Colonic mucosa (tissue), 4 donors: ENCODE measurements at places on chromosomes 11 and 22. TPM values are rescaled to one million over a fixed set of nuclear protein-coding genes. Genes with fewer than 3 reads are reported as not detected.

DNA sequence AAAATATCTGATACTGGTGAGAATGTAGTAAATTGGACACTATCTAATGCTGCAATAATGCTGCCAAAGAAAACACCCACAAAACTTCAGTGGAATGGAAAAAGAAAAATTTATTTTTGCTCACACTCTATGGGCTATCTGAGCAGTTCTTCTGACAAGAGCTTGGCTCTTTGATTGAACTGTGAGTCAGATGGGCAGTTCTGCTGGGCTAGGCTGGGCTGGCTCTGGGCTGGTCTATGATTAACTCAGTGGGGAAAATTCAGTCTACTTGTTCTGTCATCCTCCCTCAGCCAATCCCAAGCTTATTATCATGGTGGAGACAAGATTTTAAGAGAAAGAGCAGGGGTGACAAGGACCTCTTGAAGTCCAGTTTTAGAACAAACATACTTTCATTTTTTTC lies 1404.8 kb downstream of the LRRC4C start:
- H3K4me1 ChIP-seq = no peaks in the 10 kb centered on the region
- H3K36me3 ChIP-seq = no peaks in the 10 kb centered on the region
- no peak overlapping the region for H3K4me3 ChIP-seq

- H3K36me3 ChIP-seq = no peaks in the 10 kb centered on the region
- DNase-seq = no peak
- no peaks in the 10 kb centered on the region for H3K4me1 ChIP-seq
- H3K4me3 ChIP-seq = no peak overlapping the region
- H3K27ac ChIP-seq = no peak overlapping the region
Measured at GRCh38 chr11:76480241-76480640, 35.4 kb downstream of the EMSY start.

DNA sequence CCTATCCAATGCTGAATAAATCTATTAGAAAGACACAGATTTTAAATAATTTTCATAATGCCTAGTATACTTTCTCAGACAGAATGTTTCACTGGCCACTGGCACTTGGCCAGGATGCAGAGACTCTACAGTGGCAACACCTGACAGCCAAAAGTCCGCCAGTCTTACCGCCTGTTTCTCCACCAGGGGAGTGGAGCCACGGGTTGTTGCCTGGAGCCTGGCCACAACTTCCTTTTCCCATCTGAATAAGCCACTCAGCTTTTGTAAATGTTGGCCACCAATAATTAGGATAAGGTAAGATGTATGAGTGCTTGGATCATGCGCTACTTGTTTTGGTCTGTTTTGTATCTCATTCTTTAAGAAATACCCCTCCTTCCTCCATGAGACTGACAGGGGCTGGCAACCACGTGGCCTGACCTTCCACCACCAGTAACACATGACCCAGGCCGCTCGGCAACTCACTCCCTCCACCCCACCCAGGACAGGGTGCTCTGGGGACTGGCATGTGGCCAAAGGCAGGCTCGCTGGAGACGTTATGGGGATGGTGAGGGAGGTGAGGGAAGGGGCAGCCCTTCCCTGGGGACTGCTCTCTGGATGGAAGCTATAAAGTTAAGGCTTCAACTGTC lies 93.0 kb upstream of the BID start:
- peak overlapping the region; percentile 42 for H3K27ac ChIP-seq
- H3K4me1 ChIP-seq = peaks cover 26% of the 10 kb centered on the region

The KCTD14 gene
- 19.5 TPM for total RNA-seq

DNA sequence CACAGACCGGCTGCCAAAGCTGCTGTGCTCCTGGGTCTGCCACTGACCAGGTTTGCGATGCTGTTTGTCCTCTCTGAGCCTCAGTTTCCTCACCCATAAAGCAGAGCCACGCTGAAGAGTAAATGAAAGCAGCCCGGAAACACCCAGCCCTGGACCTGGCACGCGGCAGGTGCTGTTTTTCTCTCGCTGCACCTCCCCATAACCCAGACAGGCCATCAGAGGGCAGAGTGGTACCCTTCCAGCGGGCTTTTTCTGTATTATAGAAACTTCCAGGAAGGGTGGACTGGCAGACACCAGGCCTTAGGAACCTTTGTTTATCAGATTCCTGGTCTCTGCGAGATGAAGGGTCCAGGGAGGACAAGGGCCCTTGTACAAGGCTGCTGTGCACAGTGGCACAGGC lies 17.9 kb upstream of the FGF19 start:
- H3K4me3 ChIP-seq = no peak overlapping the region
- no peaks in the 10 kb centered on the region for H3K4me1 ChIP-seq
- peaks cover 3% of the 10 kb centered on the region for H3K27me3 ChIP-seq
- no peak overlapping the region for H3K27ac ChIP-seq

The PHLDA2 gene
- 41.6 TPM for total RNA-seq

GRCh38 chr22:32043391-32043790 lies 330 bp downstream of the SLC5A1 start:
- H3K36me3 ChIP-seq = no peaks in the 10 kb centered on the region
- H3K4me1 ChIP-seq = no peaks in the 10 kb centered on the region
- H3K27ac ChIP-seq = peak overlapping the region; percentile 73
- H3K4me3 ChIP-seq = peak overlapping the region; percentile 43

The MUC2 gene
- 1,438 TPM for total RNA-seq

- H3K36me3 ChIP-seq = no peaks in the 10 kb centered on the region
- no peak for DNase-seq
- no peak overlapping the region for H3K27ac ChIP-seq
- H3K4me1 ChIP-seq = peaks cover 8% of the 10 kb centered on the region
Measured at GRCh38 chr11:35614939-35615569, 3.2 kb upstream of the FJX1 start.

DNA sequence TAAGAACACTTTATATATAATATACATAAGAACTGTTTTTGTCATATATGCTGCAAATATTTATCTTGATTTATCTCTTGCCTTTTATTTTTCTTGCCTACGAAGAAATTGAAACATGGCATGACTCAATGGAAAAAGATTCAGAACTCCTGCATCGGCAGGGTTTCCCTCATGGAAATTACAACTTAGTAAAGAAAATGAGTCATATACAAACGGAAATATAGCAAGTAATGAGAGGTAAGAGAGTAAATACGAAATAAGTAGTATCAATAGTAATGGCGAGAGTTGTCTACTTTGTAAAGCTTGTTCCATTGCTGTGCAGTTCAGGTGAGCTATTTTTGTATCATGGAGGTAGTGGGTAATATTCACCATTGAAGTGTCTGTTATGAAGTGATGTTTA lies 350.4 kb downstream of the DDX10 start:
- H3K4me3 ChIP-seq = no peak overlapping the region
- H3K27me3 ChIP-seq = no peaks in the 10 kb centered on the region
- H3K36me3 ChIP-seq = no peaks in the 10 kb centered on the region
- no peak overlapping the region for H3K27ac ChIP-seq
- no peaks in the 10 kb centered on the region for H3K4me1 ChIP-seq

DNA sequence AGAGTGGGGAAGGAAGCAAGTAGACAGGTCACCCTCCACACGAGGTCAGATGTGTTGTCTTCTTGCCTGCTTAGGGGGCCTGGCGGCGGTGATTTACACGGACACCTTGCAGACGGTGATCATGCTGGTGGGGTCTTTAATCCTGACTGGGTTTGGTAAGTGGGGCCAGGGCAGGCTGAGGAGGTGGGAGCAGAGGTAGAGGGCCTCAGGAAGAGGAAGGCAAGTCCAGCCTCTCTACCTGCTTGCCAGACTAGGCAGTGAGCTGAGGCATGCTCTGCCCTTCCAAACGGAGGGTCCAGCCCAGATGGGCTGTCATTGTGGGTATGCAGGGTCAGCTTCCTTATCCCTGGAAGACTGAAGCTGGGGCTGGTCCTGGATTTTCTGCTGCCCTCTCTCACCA lies 39.9 kb downstream of the SLC5A1 start:
- no peaks in the 10 kb centered on the region for H3K27me3 ChIP-seq
- H3K4me3 ChIP-seq = no peak overlapping the region
- H3K4me1 ChIP-seq = no peaks in the 10 kb centered on the region
- H3K36me3 ChIP-seq = no peaks in the 10 kb centered on the region
- no peak for DNase-seq
- H3K27ac ChIP-seq = no peak overlapping the region

The SEC14L6 gene
- total RNA-seq = not detected

GRCh38 chr11:66985508-66986177 lies 10.5 kb downstream of the C11orf86 start:
- no peak overlapping the region for H3K27ac ChIP-seq

GRCh38 chr11:10414659-10415058 lies 40.4 kb upstream of the AMPD3 start:
- H3K27me3 ChIP-seq = no peaks in the 10 kb centered on the region
- H3K36me3 ChIP-seq = no peaks in the 10 kb centered on the region
- no peaks in the 10 kb centered on the region for H3K4me1 ChIP-seq
- no peak for DNase-seq

The ACR gene
- 0.77 TPM for total RNA-seq

GRCh38 chr11:30565027-30565426 lies 21.1 kb downstream of the MPPED2 start:
- no peaks in the 10 kb centered on the region for H3K27me3 ChIP-seq
- DNase-seq = no peak
- H3K36me3 ChIP-seq = no peaks in the 10 kb centered on the region
- H3K27ac ChIP-seq = no peak overlapping the region
- H3K4me3 ChIP-seq = no peak overlapping the region

GRCh38 chr11:128196235-128196634 lies 391.1 kb downstream of the ETS1 start:
- no peak overlapping the region for H3K27ac ChIP-seq
- no peak for DNase-seq
- H3K36me3 ChIP-seq = no peaks in the 10 kb centered on the region
- no peaks in the 10 kb centered on the region for H3K4me1 ChIP-seq

The OR51I1 gene
- not detected for total RNA-seq

The FAM180B gene
- not detected for total RNA-seq

DNA sequence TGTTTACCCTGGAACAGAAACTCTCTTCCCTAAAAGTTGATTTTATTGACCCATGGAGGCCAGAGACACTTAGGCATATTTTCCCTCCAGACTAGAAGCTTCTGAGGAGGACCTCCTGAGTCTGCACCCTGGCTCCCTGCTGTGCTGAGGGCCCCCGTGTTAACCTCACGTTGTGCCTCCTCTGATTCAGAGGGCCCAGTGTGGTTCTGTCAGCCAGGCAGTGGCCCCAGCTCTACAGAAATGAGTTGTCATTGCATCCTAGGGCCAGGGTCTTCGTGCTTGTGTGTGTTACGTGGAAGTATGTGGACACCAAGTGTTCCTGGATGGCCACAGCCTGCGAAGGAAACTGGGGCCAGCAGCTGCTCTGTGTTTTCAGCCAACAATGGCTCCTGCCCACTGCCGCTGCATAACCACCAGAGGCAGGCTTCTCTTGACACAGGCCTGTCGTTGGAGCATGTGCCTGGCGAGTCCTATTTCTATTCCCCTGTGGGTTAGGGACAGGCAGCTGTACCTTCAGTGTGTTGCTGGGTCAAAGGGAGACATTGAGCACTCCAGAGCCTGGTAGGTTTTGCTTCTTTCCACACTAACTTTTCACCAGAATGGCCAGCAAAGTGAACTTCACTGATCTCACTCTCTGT lies 44.5 kb downstream of the MED15 start:
- peaks cover 7% of the 10 kb centered on the region for H3K36me3 ChIP-seq
- no peak overlapping the region for H3K4me3 ChIP-seq
- no peak for DNase-seq
- no peaks in the 10 kb centered on the region for H3K27me3 ChIP-seq
- peak overlapping the region; percentile 78 for H3K27ac ChIP-seq

DNA sequence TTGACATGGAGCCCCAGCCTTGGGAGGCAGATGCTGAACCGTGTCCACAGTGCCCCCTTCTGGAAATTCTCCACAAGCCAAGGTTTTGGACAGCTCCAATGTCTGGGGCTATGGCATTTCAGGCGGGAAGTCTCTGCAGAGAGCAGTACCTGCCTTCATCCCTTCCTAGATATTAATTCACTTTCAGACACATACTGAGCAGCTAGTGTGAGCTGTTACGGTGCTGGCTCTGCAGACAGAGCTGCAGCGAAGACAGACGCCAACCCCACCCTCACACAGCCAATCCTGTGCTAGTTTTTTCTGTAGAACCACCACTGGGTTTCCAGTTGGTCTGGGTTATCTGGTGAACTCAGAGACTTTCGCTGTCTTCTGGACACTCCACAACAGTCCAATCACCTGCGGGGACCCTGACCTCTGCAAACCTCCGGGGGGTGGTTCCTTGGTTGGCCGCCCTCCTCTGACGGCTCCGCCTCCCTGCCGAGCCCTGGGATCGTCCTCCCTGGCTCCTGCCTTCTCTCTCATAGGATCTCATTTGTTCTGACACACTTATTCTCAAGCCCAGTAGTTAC lies 9.1 kb downstream of the LMF2 start:
- peak; percentile 88 for DNase-seq
- H3K36me3 ChIP-seq = no peaks in the 10 kb centered on the region
- H3K27me3 ChIP-seq = no peaks in the 10 kb centered on the region
- H3K4me1 ChIP-seq = no peaks in the 10 kb centered on the region
- no peak overlapping the region for H3K27ac ChIP-seq

The ZNF280A gene
- not detected for total RNA-seq

DNA sequence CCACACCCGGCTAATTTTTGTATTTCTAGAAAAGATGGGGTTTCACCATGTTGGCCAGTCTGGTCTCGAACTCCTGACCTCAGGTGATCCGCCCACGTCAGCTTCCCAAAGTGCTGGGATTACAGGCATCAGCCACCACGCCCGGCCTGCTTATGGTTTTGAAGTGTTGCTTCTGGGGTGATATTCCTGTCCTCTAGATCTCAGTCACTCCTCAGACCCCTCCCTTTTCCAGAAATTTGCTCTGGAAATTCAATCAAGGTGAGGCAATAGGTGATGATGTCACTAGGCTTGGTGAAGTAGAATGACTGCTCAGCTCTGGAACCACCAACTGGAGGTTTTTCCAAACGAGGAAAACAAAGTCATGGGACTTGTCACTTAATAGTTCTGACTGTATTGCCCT lies 36.6 kb upstream of the CREB3L1 start:
- H3K27ac ChIP-seq = no peak overlapping the region
- H3K36me3 ChIP-seq = no peaks in the 10 kb centered on the region
- H3K4me1 ChIP-seq = peaks cover 16% of the 10 kb centered on the region
- H3K27me3 ChIP-seq = peaks cover 11% of the 10 kb centered on the region
- DNase-seq = no peak
- no peak overlapping the region for H3K4me3 ChIP-seq

GRCh38 chr11:28679795-28680468 lies 571.7 kb downstream of the METTL15 start:
- H3K27ac ChIP-seq = no peak overlapping the region
- no peak for DNase-seq
- no peak overlapping the region for H3K4me3 ChIP-seq

DNA sequence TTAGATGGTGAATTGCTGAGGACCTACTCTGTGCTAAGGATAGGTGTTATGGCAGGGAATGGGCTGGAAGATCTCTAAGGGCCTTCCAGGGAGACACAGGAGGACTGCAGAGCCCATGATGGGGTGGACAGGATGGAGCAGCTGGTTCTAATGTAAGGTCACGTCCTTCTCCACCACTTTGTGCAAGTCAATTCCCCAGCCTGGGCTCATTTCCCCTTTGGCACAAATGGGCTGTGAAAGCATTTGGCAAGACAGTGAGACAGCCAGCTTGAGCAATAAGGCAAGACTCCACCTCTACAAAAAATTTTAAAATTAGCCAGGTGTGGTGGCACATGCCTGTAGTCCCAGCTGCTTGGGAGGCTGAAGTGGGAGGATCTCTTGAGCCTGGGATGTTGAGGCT lies 81.4 kb upstream of the THY1 start:
- no peak for DNase-seq
- no peaks in the 10 kb centered on the region for H3K27me3 ChIP-seq
- no peak overlapping the region for H3K27ac ChIP-seq
- no peak overlapping the region for H3K4me3 ChIP-seq
- no peaks in the 10 kb centered on the region for H3K36me3 ChIP-seq

GRCh38 chr11:112050721-112051120 lies 23.1 kb downstream of the PIH1D2 start:
- H3K36me3 ChIP-seq = peaks cover 6% of the 10 kb centered on the region
- H3K27me3 ChIP-seq = no peaks in the 10 kb centered on the region
- no peak overlapping the region for H3K4me3 ChIP-seq
- no peak overlapping the region for H3K27ac ChIP-seq
- H3K4me1 ChIP-seq = no peaks in the 10 kb centered on the region
